ENCODE measurements at places on chromosomes 1 and 21.

GRCh38 chr1:39344394-39345154, 140.1 kb downstream of the MACF1 start:
- no peak for DNase-seq

DNA sequence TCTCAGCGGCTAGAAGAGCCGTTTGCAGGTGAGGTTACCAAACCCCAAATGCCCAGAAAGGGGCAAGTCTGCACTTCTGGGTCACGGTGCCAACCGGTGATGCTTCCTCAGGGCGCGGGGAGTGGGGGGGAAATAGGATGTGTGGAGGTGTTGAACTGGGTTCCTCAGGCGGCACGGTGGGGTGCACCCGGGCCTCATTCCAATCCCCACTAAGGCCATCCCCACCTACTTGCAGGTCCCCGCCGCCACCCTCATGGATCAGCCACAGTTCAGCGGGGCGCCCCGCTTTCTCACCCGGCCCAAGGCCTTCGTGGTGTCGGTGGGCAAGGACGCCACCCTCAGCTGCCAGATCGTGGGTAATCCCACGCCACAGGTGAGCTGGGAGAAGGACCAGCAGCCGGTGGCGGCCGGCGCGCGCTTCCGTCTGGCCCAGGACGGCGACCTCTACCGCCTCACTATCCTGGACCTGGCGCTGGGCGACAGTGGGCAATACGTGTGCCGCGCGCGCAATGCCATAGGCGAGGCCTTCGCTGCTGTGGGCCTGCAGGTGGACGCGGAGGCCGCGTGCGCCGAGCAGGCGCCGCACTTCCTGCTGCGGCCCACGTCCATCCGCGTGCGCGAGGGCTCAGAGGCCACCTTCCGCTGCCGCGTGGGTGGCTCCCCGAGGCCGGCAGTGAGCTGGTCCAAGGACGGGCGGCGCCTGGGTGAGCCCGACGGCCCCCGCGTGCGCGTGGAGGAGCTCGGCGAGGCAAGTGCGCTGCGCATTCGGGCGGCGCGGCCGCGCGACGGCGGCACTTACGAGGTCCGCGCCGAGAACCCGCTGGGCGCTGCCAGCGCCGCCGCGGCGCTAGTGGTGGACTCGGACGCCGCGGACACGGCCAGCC, 3.9 kb downstream of the OBSCN start:
- DNase-seq: no peak

DNA sequence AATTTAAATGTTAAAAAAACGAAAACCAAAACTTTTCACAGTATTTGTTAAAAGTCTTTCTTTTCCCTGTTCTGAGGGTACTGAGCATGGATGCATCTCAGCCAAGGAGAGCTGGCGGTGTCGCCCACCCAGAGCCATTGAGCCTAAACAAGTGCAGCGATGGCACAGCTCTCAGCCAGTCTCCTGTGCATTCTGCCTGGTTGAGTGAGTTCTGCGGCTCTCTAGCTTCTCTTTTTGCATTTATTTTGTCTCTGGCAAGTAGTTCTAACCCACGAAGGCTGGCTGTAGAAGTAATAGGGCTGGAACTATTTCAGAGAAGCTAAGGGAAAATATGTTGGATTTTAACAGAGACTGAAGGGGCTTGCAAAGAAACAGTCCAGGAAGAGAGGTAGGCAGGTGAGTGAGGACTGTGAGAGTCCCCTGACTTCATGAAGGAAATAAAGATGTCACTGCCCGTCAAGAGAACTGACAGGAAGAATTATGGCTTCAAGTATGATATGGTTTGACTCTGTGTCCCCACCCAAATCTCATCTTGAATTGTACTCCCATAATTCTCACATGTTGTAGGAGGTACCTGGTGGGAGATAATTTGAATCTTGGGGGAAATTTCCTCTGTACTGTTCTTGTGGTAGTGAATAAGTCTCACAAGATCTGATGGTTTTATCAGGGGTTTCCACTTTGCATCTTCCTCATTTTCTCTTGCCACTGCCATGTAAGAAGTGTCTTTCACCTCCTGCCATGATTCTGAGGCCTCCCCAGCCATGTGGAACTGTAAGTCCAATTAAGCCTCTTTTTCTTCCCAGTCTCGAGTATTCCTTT, 35.7 kb upstream of the LIN9 start:
- no peak for DNase-seq

- DNase-seq: no peak
Observed at GRCh38 chr1:167849666-167850065, 64.3 kb downstream of the ADCY10 start.

GRCh38 chr21:42493109-42494060, 2.6 kb downstream of the RSPH1 start:
- no peak for DNase-seq

DNA sequence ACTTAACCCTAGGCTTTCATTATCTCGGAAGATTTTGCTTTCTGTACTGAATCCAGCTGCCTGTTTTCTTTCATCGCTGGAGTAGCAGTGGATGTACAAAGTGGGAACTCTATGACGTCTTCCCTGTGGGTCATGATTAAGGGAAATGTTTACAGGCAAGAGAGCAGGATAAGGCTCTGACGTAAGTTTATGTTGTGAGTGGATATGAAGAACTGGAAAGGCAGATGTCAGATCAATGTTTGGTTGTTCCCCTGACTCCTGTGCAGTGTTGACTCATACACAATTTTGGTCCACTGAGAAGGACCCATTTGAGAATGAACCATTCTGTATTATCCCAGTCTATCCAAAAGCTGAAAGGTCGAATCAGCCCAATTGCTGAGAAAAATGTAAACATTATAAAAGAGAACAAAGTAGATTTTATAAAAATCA, 292.4 kb downstream of the GRIK1 start:
- DNase-seq: no peak

GRCh38 chr1:204791453-204792353, 79.0 kb upstream of the NFASC start:
- DNase-seq: no peak

- DNase-seq: no peak
Observed at GRCh38 chr1:17635811-17636210, 96.3 kb downstream of the ARHGEF10L start.

- no peak for DNase-seq
Observed at GRCh38 chr1:234262754-234263105, 110.5 kb upstream of the COA6 start.

- no peak for DNase-seq
Observed at GRCh38 chr1:198273748-198274295, 117.0 kb downstream of the NEK7 start.

GRCh38 chr1:114669562-114670082, at the start of gene DENND2C:
Gene DENND2C, minus strand, starts transcription at chr1:114670049. Its CDS starts 44,065 bp downstream, at chr1:114625984.
- DNase-seq: no peak

DNA sequence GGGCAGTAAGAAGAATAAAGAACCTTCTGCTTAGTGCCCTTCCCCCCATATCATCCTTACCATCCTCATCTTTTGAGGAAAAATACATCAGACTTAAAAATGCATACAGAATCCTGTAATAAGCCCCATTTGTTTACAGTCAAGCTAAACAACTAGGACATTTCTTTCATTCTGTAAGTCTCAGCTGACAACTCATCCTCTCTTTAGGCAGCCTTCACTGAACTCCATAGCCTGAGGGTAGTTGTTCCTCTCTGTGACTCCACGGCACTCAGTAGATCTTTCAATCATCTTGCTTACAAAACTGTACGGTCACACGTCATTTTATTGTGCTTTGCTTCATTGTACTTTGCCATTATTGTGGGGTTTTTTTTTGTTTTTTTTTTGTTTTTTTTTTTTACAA, 82.5 kb downstream of the NRIP1 start:
- no peak for DNase-seq

GRCh38 chr1:233750139-233750538, 136.2 kb downstream of the KCNK1 start:
- DNase-seq: no peak

DNA sequence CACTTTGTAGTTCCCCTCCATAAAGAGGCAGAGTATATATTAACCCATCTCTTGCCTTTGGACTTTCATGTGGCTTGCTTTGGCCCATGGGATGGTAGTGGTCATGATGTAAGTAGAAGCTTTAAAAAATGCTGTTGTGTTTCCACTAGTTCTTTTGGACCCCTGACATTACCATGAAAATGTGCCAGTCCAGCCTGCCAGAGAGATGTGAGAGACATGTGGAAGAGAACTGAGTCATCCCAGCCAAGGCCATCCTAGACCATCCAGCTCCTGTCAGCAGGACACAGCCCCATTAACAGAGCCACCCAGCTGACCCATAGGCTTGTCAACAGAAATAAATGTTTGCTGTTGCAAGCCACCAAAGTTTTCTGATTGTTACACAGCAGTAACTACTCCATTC, 3.9 kb upstream of the CD101 start:
- no peak for DNase-seq

DNA sequence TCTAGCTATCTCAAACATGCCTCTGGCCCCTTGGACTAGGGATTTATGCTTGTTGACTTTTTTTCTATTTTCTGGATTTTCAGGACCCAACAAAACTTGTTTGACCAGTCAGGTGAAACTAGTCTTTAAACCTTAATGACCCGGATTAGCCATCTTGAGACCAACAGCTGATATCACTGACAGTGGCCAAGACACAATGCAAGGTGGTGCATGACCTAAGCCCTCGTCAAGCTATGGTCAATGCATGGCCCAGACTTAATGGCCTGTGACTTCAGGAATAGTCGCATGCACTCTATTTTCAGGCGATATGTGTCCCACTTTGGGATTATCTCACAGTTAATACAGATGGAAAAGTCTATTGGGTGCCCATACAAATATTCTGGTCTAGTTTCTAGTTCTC, 190.4 kb downstream of the ZBTB18 start:
- no peak for DNase-seq

- no peak for DNase-seq
Observed at GRCh38 chr1:84434801-84435549, 36.7 kb downstream of the DNASE2B start.

DNA sequence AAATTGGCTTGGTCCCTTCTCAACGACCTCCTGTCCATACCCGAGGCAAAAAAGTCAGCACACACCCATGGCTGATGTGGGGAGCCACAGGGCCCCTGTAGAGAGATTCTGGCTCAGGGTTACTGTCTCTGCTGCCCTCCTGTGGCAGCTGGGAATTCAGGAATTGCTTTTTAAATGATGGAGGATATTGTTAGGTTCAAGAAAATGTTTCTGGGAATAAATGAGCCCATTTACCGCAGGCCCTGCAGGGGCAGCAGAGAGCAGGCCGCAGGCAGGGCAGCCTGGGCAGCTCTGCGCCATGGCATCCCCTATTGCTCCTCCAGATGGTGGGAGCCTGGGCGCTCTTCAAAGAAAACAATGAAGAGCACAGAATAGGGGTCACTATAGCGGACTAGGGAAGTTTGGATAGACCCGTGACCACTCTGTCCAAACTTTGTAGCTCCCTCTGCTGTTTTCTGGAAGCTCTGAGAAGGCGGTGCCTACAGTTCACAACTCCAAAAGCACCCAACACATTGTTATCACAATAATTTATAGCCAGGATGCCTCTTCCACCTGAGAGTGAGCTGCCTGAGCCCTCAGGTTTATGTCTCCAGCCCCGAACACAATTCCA, 201.1 kb downstream of the BACH1 start:
- DNase-seq: no peak

DNA sequence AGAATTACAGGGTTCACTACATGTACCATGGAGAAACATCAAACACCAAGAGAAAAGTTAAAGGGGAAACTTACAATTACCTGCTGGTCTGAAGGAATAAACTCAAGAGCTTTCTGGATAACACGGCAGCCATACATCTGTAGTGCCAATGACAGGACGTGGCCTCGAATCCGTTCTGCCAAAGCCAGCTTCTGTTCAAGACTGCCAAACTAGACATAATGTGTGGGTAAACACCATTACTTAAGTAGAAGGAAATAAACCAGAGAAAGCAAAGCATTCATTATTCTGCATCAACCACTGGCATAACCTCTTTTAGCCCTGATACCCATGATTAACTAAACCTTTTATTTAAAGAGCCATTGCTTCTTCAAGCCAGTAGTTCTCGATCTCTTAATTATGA, 41.5 kb upstream of the SDC3 start:
- no peak for DNase-seq

All from cardiac septum (tissue), 1 donor.